Heart left ventricle (tissue), 16 donors: ENCODE measurements at places on chromosomes 2 and 18. TPM values are rescaled to one million over a fixed set of nuclear protein-coding genes. Genes with fewer than 3 reads are reported as not detected.

SERTAD2 gene
- 12.2 TPM for total RNA-seq

GRCh38 chr2:57022496-57022895 is 838.7 kb downstream of the CCDC85A start:
- no peak for DNase-seq

ASB1 gene
- 53.4 TPM for total RNA-seq

GRCh38 chr2:141020346-141020745 is 1110.5 kb downstream of the LRP1B start:
- DNase-seq: no peak

DTNB gene
- 9.5 TPM for total RNA-seq

GRCh38 chr2:220703279-220703678 is 868.8 kb downstream of the EPHA4 start:
- no peak for DNase-seq

DNA sequence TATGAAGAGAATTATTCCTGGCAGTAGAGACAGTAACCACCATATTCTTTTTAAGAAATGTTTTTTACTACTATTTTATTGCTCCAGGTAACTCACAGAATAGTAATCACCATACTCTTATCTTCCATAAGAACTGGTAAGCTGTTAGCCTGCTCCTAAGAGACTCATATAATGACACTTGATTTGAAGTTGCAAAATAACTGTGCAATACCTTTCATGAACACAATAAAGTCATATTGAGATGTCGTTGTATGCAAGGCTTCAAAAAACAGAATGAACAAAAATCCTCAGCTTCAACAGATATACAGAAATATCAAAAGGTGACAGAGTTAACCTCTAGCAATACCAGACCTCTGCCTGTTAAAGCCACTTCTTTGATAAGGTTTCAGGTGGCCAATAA is 360.1 kb downstream of the NBAS start:
- no peak for DNase-seq

DNA sequence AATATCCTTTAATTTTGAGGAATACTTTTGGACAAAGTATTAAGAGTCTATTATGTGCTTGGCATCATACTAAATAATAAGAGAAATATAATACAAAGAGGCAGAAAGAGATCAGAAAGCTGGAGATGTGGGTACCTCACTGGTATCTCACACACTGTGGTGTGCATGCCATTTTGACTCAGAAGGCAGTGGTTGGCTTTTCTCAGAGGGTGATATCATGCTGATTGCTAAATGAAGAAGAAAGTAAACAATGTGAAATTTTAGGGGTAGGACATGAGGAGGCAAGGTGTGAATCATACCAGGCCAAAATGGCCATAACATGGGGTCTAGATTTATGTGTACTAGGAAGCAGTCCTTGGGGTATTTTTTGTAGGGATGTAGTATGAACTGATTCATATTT is 16.6 kb upstream of the SPOPL start:
- DNase-seq: no peak

ESPNL gene
- 1.2 TPM for total RNA-seq

- DNase-seq: no peak
Observed at GRCh38 chr2:45945302-45945717, 293.8 kb downstream of the PRKCE start.

DNA sequence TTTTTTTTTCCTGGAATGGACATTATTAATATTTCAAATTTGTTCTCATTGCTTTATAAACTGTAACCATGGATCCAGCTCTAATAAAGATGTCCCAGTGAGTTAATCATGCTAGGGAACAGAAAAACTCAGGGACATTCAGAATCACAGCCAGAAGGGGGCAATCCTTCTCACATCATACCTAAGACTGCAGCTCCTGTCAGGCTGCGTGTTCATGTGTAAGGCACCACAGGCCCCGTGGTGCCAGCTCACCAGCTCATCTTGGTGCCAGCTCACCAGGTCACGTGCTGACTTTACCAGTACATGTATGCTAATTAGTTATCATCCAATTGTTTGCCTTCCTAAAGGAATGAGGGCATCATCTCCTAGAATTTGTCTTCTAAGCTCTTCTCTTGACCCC is 84.7 kb upstream of the NEDD4L start:
- no peak for DNase-seq

GRCh38 chr2:110958346-110959119 is 162.2 kb upstream of the BCL2L11 start:
- no peak for DNase-seq

NTSR2 gene
- not detected for total RNA-seq

NXPH2 gene
- not detected for total RNA-seq

GRCh38 chr18:40063488-40063887 is 1891.5 kb upstream of the PIK3C3 start:
- DNase-seq: no peak

DNA sequence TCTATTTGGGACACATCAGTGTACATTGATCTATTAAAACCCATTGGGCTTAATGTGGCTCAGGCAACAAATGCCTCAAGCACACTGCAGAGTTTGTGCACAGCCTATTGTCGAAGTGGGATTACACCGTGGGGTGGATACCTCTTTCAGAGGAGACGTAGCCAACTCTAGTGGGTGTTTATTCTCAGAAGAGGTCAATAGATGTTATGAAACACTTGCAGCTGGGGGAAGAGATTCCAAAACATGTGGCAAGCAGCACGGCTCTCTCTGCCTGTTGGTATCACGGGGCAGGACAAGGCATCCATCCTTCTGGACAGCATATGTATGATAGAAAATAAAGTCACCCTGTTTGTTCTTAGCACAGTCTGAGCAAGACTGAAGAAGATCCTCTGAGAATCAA is 121.4 kb upstream of the COPS8 start:
- DNase-seq: no peak

DNA sequence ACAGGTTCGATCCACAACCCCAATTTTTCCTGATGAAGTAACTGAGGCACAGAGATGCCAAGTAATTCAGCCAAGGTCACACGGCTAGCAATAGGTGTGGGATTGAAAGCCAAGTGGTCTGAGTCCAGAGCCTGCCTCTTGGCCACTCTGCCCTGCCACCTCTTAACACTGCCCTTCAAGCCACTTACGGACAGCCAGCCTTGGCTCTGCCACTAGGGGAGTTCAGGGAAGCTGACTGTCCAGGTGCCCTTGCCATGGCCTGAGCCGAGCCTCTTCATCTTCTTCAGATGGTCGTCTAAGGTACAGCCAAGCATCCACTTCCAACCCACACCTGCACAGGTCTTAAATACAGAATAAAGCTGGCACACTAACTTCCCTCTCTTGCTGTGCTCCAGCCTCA is 99.3 kb upstream of the GPR45 start:
- no peak for DNase-seq

GRCh38 chr2:151157000-151157735 is 104.5 kb downstream of the RBM43 start:
- DNase-seq: no peak

DNA sequence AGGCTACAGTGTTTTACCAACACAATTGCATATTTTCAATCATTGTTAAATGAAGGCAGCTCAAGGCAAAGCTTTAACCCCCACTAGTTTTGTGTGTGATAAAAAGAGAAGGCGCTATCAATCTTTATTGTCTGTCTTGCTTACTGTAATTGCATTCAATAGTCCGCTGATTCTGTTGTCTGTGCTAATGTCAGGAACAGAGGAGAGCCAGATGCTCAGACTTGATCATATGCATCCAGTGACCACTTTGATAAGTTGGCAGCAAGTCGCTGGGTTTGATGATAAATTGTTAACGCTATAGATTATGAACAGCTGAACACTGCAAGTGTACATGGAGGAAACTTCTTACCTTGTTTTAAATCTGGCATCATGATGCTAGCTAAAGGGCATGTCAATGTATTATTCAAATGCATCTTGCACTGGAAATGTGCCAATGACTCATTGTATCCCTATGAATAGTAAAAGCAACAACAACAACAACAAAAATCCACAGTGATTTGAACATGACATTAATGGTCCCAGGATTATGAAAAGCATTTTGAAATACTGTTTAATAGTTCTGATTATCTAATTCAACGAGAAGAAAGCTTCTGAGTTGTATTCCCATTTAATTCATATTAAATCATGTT is 423.5 kb upstream of the FANCL start:
- DNase-seq: no peak

GRCh38 chr2:86072271-86072858 is 33.3 kb downstream of the POLR1A start:
- peak; percentile 62 for DNase-seq

DNA sequence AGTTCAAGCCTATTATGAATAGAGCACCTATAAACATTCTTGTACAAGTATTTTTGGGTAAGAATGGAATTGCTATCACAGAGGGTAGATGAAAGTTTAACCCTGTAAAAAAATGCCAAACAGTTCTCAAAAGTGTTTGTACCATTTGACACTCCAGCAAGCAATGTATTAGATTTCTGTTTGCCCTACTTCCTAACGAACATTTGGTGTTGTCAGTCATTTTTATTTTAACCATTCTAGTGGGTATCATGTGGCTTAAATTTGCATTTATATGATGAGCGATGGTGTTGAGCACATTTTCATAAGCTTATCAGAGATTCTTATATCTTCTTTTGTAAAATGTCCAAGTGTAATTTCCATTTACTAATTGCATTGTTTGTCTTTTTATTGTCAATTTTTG is 608.2 kb upstream of the ACVR2A start:
- DNase-seq: no peak

PTPRN gene
- 0.93 TPM for total RNA-seq

- DNase-seq: no peak
Observed at GRCh38 chr2:31931916-31932315, 78.9 kb downstream of the MEMO1 start.

ECEL1 gene
- total RNA-seq: 0.38 TPM

DES gene
- 28,674 TPM for total RNA-seq

GRCh38 chr2:98975611-98976010 is 39.6 kb upstream of the CRACDL start:
- DNase-seq: no peak

DNA sequence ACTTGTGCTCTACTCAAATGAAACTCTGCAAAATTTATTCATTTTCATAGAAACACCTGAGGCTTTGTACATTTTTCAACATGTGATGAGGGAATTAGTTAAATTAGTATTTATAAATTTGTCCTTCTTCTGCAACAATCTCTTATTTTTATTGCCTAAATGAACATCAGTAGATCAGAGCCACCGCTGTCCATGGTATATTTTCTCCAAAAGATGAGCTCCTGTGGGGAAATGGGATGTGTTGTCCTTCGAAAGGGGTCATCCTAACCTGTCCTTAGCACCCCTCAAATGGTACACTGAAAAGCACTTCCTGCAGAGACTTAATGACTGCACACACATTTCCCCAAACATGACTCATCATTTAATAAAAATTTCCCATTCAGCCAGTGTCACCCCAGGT is 714.6 kb downstream of the MBD2 start:
- no peak for DNase-seq

- DNase-seq: no peak
Observed at GRCh38 chr2:128438091-128438490, 119.4 kb upstream of the HS6ST1 start.

RNU2-63P gene
- not detected for total RNA-seq

NPAS2 gene
- total RNA-seq: 61.1 TPM

- no peak for DNase-seq
Observed at GRCh38 chr18:9779630-9780029, 71.5 kb downstream of the RAB31 start.

DNA sequence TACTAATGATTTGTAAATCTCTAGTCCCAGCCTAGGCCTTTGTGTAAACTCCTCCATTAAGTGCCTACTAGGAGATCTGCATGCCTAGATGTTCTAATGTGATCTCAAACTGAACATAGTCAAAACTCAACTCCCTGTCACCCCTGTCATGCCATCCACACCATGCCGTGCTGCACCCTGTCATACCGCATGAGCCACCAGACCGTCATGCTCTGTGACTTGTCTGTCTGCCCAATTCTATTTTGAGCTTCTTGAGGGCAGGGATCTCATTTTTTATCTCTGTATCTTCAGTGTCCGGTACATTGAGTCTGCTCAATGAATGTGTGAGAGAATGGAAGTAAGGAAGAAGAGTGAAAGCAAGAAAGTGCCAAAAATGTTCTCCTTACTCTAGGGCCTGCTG is 35.5 kb downstream of the GREB1L start:
- no peak for DNase-seq

DNA sequence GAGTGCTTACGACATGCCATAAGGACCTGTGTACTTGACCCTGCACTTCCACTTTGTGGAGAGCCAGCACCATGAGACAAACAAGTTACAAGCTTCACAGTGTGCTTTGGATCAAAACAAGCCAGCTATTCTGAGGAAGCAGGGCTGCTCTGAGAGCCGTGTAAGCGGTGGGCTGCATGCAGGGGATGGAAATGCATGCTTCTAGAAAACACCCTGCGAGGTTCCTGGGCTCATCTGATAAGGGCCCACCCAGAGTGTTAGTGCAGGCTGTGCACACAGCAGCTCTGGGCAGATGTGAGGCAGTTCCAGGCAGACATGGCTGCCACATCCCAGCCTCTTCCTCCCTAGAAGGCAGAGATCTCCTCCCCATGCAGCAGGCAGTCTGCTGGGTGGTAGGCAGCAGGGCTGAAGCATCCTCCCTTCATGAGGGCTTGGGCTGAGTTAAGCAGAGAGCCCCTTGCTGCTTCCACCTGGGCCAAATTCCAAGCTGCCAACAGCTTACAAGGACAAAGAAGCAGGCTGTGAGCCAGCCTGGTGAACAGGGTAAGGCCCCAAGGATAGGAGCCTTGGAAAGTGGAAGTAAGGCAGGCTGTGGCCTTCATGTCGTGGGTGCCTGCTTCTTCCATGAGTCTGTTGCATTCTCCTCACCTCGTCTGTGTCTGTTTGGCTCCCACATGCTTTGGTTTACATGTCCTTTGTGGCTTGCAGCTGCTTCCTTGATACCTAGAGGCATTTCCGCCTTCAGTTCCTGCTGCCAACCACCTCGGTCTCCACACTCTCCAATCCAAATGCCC is 7.7 kb downstream of the PSD4 start:
- DNase-seq: no peak

- no peak for DNase-seq
Observed at GRCh38 chr2:86750240-86750839, 30.2 kb downstream of the RMND5A start.

DNA sequence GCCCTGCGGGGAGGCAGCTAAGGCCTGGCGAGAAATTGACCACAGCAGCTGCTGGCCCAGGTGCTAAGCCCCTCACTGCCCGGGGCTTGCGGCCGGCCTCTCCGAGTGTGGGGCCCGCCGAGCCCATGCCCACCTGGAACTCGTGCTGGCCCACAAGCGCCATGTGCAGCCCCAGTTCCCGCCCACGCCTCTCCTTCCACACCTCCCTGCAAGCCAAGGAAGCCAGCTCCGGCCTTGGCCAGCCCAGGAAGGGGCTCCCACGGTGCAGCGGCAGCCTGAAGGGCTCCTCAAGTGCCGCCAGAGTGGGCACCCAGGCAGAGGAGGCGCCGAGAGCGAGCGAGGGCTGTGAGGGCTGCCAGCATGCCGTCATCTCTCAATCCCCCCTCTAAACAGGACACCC is 304.6 kb upstream of the FAM98A start:
- DNase-seq: no peak

MLPH gene
- total RNA-seq: 28.3 TPM

DNA sequence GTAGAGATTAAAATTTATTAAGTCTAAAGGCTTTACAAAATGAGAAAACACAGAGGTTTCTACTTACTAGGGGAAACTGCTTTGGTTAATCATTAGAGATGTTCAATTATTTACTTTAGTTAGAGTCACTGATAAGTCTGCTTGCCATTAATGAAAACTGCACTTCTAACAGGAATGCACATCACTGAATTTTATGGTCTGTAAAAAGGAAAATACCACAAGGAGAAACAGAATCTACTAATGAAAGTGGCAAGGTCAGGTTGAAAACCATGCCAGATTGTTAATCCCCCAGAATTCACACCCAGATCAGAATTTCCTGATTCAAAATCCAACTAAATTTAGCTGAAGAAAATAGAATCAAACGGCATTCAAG is 90.5 kb upstream of the GRB14 start:
- no peak for DNase-seq

- DNase-seq: no peak
Observed at GRCh38 chr2:49174750-49175149, 20.4 kb upstream of the FSHR start.

ANKRD30B gene
- total RNA-seq: not detected
